ENCODE measurements at places on chromosomes 3 and 15.

DNA sequence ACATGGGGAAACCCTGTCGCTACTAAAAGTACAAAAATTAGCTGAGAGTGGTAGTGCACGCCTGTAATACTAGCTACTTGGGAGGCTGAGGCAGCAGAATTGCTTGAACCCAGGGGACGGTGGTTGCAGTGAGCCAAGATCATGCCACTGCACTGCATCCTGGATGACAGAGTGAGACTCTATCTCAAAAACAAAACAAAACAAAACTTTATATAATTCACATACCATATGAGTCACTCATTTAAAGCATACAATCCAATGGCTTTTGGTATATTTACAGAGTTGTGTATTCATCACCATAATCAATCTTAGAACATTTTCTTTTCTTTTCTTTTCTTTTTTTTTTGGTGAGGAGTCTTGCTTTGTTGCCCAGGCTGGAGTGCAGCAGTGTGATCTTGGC lies 8.7 kb downstream of the PXK start:
- DNase-seq, result no peak

- no peak for DNase-seq
Measured at GRCh38 chr3:30625541-30626438, 19.4 kb downstream of the TGFBR2 start.

GRCh38 chr15:99452010-99452409 lies 113.8 kb upstream of the MEF2A start:
- no peak for DNase-seq

GRCh38 chr3:11735638-11736037 lies 91.9 kb upstream of the VGLL4 start:
- no peak for DNase-seq

DNA sequence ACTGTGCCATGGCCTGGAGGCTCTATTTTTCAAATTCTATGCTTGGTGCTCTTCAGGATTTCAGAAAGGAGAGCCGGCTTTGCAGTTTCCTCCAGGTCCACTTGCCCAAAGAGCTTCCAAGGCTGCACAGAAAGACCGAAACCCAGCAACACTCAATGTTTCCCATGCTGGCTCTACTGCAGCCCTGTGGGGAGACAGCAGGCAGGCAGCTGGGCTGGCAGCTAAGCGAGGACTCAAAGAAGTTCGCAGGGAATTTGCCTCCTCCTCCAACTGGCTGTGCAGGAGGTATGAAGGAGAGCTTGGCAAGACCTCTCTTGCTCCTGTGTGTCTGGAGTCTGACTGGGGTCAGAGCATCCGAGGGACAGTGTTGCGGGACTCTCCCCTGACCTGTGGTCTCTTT lies 17.4 kb upstream of the ITGA11 start:
- DNase-seq, result no peak

DNA sequence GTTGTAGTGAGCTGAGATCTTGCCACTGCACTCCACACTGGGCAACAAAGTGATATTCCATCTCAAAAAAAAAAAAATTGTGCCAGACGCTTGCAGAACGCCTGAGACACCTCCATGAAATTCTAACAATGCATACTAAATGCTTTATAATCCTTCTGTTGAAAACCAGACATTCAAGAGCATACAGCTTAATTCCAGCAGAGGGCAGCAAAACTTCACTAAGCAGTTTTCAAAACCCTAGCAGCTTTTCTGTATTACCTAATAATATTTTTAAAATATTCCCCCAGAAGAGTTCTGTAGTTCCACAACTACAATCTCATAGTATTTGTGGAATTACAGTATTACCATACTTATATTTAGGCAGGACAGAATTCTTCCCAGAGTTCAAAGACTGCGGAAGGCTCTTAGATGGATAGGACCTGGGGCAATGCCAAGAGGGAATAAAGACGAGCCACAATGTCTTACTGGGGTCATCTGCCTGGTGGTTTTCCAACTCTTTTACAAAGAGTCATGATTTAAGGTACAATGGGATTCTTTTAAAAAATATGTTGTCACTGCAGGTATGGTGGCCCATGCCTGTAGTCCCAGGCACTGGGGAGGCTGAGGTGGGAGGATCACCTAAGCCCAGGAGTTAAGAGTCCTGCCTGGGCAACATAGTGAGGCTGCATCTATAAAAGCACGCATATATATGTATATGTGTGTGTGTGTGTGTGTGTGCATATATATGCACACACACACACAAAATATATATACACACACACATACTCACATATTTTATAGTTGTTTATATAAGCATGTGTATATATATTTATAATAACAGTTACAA lies 19.6 kb upstream of the TASOR start:
- no peak for DNase-seq

GRCh38 chr15:97955529-97955928 lies 5.0 kb upstream of the ARRDC4 start:
- DNase-seq, result no peak

DNA sequence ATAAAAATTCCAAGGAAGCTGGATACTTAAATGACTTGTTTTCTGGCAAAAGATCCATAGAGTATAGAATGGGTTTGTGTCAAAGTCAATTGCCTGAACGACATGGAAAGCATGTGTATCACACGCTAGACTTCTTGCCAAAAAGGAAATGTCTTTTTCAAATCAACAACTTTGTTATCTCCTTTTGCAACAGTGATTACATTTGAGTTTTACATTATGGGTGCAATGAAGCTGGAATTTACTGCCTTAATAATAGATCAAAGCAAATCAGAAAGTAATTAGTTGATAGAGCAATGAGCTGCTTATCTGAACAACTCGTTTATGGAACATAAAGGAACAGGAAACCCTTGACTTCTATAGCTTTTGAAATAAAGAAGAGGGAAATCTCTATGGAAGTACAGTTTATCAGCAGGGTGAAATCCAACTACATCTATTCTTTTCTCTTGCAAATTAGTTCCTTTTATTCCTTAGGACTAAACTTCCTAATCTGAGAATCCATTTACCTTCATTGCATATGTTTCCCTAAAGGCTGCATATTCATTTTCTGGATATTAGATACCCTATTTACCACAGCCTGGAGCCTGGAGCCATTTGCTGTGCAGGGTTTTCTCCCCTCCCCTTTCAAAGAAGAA lies 415.1 kb upstream of the NECTIN3 start:
- no peak for DNase-seq

GRCh38 chr15:44568338-44568737 lies 31.4 kb downstream of the EIF3J start:
- no peak for DNase-seq

GRCh38 chr3:119834754-119835370 lies 53.0 kb downstream of the NR1I2 start:
- DNase-seq, result no peak

DNA sequence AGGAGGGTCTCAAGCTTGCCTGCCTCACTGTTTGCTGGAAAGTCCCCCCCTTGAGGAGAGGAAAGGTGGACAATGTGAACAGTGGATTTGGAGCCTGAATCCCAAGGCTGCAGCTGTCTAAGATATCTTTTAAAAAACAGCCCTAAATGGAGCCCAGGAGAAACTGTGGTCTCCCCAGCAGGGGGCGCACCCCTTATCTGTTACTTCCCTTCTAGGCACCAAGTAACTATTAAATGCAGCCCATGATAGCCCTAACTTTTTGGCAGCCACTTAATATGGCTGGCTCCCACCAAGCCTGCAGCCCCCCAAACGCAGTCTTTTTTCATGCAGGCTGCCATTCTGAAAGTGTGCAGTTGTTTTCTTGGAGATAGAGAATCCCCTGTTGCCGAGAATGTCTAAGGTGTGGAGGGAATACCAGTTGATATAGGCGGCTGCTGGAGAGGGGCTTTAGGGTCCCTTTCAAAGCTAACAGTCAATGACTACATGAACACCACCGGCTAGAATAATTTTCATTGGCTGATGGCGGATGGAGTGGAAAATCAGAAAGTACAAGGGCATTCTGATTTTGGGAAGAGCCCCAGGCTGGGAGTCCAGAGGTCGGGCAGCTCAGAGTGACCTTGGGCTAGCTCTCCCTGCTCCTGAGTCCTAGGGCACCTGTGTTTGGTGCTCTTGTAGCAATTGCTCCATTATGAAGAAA lies 1.3 kb downstream of the RHCG start:
- DNase-seq, result no peak

DNA sequence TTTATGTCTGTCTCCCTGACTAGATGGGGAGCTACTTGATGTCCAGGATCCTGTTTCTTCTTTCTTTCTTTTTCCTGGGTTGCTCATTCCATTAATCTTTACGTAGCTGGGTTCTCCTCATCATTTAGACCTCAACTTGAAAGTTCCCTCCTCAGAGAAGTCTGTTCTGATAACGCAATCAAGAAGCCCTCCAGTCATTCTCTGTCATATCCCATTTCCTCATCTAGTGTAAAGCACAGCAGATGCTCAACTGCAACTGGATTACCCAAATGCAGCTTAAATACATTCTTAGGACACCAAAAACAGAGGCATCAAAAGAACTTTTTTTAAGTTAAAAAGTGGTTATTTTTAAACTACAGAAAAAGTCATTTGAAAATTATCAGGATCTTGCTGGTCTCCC lies 51.7 kb upstream of the ST3GAL6 start:
- no peak for DNase-seq

DNA sequence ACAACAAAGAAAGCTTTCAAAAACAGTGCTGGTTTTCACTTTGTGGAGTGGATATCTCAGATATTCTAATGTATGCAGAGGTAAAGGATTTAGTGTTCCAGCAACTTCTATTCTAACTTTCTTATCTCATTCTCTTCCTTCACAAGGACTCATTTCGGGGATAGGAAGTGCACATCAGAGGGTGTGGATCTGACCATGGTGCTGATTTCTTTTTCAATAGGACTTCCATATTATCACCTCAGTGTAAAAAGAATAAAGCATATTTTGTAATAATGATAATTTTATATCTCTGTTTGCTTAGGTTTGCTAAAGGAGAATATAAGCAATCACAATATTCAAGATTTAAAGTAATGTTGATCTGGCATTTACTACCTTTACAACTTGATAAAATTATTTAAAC lies 12.5 kb upstream of the CADM2 start:
- no peak for DNase-seq

DNA sequence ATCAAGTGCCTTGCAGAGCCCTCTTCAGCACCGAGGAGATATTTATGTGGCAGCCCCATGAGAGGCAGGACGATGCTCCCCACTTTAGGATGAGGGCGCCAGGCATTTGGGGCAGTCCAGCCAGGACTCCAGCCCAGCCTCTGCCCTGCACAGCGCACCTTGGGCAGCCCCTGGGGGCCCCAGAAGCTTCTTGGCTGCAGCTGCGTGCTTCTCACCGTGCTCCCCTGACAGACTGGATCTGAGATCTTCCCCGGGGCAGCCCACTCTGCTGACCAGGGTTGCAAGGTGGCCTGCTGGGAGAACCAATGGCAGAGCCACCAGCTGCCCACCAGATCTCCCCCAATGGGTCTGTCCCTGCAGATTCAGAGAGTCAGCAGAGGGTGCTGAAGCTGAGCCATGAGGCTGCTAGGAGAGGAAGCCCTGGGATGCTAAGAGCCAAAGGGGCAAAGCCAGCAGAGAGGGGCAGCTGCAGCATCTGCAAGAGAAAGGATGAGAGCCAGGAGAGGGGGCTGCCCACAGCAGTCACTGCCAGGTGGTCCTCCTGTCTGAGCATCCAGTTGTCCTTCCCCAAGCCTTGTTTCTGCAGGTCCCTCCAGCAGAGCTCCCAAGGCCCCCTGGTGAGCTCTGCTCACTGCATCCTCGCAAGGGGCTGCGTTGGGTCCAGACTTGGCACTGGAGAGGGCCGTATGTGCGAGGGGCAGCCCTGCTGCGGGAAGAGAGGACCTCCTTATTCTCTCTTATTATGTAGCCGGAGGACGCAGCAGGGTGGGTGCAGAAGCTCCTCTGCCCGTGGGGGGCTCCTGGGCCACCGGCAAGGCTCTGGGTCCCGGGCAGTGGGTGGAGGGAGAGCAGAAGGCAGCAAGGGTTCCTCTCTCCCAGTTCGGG lies 14.7 kb upstream of the KLF13 start:
- DNase-seq, result no peak
